ENCODE measurements at places on chromosomes 11 and 22.
A peak's percentile ranks its signal among the peaks of the same experiment; 100 is the strongest.

GRCh38 chr11:9206496-9206895 is 58.7 kb downstream of the DENND5A start:
- peak; percentile 17 for DNase-seq

DNA sequence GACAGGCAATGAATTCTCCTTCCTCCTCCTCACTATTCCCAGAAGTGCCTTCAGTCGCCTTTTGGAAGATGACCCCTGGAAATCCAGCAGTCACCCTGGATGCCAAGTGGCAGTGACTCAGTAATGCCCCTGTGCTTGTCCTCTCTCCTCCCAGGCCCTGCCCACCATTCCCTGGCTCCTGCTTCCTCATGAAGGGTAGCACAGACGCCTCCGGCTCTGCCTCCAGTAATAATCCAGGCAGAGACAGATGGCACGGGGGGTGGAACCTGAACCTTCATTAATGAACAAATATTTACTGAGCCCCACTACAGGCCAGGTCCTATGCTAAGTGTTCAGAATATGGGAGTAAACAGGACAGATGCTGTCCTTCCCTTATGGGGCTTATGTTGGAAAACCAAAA is 23.2 kb downstream of the SYT13 start:
- DNase-seq = no peak

GRCh38 chr11:122046846-122047245 is 69.2 kb downstream of the BLID start:
- DNase-seq = peak; percentile 78

DNA sequence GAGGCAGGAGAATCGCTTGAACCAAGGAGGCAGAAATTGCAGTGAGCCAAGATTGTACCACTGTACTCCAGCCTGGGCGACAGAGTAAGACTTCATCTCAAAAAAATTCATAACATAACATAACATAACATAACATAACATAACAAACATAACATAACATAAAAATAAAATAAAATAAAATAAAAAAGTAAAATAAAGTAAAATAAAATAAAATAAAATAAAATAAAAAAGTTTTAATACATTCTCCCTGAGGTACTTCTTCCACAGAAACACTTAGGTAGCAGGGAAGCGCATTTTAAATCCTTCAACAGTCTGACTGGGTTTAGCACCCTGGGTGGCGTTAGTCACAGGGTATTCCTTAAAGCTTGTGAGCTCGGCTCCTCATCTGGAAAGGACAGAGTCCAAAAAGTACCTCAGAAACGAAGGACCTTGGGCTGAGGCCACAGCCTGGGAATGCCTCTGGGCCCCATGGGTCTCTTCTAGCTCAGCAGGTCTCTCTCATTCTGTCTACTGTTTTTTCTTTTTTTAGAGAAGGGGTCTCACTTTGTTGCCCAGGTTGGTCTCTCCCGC is 41.7 kb downstream of the MICAL3 start:
- no peak for DNase-seq

- peak; percentile 51 for DNase-seq
Observed at GRCh38 chr11:9982796-9983579, 311.0 kb downstream of the SBF2 start.

GRCh38 chr11:36540998-36541397 is 26.8 kb upstream of the RAG1 start:
- DNase-seq = peak; percentile 73

DNA sequence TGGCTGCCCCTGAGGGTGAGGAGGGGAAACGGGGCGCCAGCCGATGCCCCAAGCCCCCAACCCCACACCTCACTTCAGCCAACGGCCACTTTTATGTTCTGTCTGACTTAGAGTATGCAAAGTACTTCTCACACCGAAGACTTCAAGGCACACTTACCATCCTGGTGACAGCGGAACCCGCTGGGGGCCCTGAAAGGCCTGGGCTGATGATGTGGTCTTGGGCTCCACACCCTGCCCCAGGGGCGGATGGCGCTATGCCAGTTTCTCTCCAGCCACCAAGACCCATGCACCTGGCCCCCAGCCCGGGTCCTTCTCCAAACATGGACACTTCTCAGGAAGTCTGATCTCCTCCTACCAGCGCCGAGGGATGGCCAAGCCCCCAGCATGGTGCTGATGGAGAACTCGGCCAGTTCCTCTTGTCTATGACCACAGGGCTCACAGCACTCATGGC is 175.4 kb downstream of the CTTN start:
- DNase-seq = no peak

GRCh38 chr22:43478621-43479300 is 66.9 kb downstream of the MPPED1 start:
- DNase-seq = no peak

DNA sequence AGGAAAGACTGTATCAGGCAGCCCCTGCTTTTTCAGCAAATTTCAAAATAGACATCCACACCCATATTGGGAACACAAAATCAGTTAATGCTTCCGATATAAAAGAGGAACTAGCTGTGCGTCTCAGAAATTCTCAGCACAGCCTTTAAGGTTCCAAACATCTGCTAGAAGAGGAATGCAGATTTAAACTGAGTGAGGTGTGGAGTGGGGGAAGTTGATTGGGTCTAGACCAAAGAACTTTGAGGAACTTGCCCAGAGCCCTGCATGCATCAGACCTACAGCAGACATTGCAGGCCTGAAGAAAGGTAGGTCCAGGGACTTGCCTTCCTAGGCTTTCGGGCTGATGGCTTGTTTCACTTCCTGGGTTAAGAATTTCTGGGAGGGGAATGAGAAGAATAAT is at the start of gene MS4A4A:
MS4A4A (plus strand) TSS at position 255 of the 400 bp plus-strand sequence; CDS start at position 265, 10 bp downstream.
- no peak for DNase-seq

- DNase-seq = peak; percentile 71
Observed at GRCh38 chr22:36587289-36588154, 58.6 kb upstream of the EIF3D start.

- no peak for DNase-seq
Observed at GRCh38 chr22:45910928-45911467, 66.0 kb downstream of the WNT7B start.

DNA sequence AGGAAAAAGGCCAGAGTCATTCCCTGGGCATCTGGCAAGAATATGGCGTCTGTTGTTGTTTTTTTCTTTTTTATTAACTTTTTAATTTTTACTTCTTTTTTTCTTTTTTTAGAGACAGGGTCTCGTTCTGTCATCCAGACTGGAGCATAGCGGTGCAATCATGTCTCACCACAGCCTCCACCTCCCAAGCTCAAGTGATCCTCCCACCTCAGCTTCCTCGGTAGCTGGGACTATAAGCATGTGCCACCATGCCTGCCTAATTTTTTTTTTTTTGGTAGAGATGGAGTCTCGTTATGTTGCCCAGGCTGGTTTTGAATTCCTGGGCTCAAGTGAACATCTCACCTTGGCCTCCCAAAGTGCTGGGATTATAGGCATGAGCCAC is 54.0 kb upstream of the PRDM11 start:
- DNase-seq = no peak

GRCh38 chr22:44723801-44724200 is 21.8 kb downstream of the PRR5 start:
- DNase-seq = peak; percentile 52

- DNase-seq = no peak
Observed at GRCh38 chr22:37275622-37276021, 6.7 kb upstream of the CYTH4 start.

GRCh38 chr11:111911563-111912401 is at the start of gene CRYAB:
CRYAB (minus strand) TSS chr11:111911770; CDS start chr11:111911724, 46 bp downstream.
- peak; percentile 81 for DNase-seq

DNA sequence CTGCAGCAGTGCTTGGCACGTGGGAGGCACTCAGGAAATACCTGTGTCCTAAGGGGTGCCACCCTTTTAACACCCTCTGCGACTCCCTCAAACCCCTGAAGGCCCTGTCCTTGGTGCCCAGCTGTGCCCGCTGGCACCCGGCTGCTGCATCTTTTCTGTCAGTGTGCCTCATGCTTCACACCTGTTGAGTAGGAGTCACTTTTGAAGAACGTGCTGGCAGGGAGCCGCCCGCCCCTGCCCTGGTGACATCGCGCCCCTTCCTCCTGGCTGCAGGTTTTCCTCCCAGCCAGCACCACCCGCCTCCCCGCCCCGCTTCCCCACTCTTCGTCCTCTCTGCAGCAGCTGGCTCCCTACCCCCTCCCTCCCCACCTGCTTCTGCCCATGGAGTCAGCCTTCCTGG is 17.8 kb downstream of the FRMD8 start:
- no peak for DNase-seq

DNA sequence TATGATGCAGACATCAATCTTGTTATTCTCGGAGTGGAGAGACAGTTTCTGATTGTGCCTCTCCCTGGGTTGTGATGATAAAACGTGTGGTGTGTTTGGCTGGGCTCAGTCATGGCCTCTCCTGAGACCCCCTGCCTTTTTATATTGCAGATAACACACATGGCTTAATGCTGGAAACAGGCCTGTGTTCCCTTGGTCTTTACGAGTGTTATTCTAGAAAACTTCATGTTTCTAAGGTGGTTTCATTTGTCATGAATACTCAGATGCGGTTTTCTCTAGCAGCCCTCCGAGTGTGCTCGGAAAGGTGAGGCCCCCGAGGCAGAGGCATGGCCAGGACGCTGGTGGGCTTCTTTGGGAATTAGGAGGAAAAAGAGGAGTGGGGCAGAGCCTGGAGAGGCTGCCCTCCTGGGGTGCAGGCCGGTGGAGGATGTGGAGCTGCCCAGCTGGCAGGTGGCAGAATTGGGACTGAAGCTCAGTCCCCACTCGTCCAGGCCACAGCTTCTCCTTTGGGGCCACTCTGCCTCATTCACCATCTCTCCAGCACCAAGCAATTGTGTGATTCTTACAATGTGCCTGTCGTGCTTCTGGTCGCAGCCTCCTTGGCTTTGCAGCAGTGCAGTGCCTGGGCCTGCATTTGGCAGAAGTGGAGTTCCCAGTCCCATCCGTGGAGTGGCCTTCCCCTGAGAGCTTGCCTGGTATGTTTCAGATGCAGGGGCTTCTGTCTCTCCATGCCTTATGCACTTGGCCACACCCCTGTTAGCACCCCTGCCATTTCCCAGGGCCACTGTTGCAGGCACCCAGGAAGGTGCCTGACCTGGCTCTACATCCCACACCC is 309.6 kb downstream of the TBC1D22A start:
- DNase-seq = no peak

GRCh38 chr11:75301131-75301530 is 50.3 kb downstream of the ARRB1 start:
- no peak for DNase-seq

DNA sequence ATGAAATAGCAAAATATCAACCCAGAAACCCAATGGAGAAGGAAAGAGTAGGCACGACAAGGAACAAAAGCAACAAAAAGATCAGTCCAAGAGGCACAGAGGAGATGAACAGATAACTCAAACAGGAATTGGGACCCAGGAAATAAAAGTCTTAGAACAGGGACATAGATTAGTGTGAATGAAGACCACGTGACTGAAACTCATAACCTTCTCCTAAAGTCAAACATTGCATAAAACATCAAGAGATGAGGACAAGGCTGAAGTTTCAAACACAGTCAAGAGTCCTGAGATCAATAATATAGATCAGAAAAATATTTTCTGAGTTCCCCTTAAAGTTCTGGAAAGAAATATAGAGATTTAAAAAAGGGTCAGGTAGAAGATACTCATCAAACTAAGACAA is 24.4 kb upstream of the OR56B4 start:
- no peak for DNase-seq

DNA sequence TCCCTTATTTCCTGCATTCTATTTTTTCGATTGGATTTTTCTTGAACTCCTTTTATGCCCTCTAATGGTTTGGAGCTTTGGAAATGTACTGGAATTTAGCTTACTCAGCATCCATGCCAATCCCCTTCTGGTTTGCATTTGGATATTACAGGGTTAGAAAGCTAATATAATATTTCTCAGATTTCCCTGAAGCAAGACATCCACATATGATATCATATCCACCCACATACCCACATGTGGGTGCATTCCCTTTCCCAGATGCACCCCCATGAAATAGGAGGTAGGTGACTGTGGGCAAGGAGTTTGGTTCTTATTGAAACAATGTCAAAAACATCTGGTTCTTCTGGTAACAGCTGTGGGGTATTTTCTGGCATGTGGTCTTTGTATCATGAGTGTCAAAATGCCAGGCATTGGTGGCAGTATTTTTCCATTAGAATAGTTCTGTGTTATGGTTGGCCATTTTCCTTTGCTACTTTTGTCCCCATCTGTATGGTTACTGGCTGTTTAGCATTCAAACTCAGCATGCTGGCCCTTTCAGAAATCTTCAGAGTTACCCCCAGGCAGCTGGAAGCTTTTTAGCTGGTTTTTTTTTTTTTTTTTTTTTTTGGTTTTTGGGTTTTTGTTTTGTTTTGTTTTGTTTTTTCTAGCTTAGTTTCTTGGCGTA is 32.7 kb upstream of the DDX10 start:
- DNase-seq = peak; percentile 6

DNA sequence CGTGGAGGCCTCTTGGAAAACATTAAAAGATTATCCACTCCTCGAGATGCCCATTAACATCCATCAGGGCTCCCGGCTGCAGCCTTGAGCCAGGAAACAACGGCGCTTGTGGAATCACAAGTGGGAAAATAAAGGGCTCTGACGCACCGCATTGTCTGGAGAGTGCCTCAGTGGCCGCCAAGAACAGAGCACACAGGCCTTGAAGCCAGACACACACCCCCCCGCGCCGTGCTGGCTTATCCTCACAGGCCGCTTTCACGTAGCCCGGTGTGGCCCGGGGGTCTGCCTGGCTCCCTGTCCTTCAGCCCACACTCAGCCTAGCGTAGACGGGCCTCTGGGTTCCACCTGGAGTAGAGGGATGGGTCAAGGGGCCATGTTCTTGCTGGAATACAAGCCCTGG is 1020.5 kb downstream of the BRD1 start:
- no peak for DNase-seq

DNA sequence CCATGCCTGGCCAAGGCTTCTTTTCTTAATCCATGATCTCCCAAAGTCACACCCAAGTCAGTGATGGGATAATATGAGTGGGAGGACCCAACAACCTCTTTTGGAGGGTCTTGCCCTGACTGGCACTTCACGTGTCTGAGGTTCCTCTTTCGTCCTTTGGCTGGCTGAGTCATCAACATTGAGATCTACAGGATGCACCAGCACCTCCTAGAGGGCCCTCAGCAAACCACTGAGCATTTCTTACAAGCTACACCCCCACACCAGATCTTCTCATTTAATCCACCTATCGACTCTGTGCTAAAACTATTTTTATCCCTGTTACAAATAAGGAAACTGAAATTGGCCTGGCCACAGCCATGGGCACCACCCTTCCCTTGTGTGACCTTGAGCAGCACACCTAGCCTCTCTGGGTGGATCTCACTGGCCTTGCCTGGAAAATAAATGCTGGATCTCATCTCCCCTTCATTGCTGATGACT is 63.4 kb downstream of the FLI1 start:
- peak; percentile 34 for DNase-seq

GRCh38 chr22:45903355-45904135 is 73.4 kb downstream of the WNT7B start:
- peak; percentile 48 for DNase-seq

GRCh38 chr11:12245549-12246016 is 131.8 kb upstream of the PARVA start:
- DNase-seq = peak; percentile 38

Data from fibroblast of mammary gland (primary cell).